ENCODE measurements at places on chromosomes 3 and 15.

GRCh38 chr3:93992207-93992606 is 12.3 kb downstream of the ARL13B start:
- DNase-seq = no peak

- no peak for DNase-seq
Measured at GRCh38 chr3:185914911-185915629, 22.7 kb downstream of the TRA2B start.

DNA sequence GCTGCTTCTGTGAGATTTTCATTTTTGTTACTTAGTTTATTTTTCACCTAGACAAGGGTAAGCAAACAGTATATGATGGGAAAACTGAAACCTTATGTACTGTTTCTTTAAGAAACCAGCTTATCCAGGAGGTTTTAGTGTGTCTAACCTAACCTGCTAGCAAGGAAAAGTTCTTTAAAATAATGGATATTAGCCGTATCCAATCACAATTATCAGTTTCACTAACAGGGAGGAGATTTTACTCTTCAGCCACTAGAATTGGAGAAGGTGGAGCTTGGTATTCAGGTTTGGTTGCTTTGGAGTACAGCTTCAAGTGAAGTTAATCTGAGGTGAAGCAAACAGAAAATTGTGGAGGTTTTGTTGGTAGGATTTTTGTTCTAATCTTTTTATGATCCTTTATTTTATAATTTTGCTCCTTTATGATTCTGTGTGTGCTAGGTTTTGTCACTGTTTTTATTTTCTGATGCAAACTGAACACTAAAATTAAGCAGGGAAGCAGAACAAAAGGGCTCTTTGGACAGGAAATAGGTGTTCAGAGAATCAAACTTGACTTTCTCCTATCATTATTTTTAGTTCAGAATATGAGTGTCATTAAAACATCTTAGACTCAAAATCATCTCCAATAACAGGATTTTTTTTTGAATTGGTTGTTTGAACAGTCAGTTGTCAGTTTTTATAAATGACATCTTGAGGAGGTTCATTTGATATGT is 13.0 kb downstream of the ZFAND6 start:
- no peak for DNase-seq

- no peak for DNase-seq
Measured at GRCh38 chr3:149306751-149307434, 26.5 kb downstream of the TM4SF18 start.

- no peak for DNase-seq
Measured at GRCh38 chr15:69303337-69304181, 4.8 kb downstream of the PAQR5 start.

DNA sequence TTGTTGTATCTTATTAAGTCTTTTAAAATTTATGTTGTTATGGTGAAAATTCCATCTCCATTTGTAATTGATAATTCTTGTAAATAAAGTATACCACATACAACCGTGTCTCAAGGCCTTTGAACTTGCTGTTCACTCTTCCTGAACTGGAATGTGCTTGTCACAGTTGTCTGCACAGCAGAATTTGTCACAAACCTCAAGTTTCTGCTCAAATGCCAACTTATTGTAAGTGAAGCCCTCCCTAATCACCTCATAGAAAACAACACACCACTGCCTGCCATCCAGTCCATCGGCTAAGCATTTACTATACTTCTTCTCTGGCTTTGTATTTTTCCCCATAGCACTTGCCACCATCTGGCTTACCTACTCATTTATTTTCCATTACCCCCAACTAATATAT is 192.3 kb downstream of the THRB start:
- no peak for DNase-seq

- no peak for DNase-seq
Measured at GRCh38 chr3:143974271-143975238, 2.9 kb downstream of the DIPK2A start.

GRCh38 chr3:127680798-127681221 is 8.1 kb downstream of the ABTB1 start:
- DNase-seq = no peak

- DNase-seq = no peak
Measured at GRCh38 chr3:186997473-186997939, 67.2 kb downstream of the ST6GAL1 start.

DNA sequence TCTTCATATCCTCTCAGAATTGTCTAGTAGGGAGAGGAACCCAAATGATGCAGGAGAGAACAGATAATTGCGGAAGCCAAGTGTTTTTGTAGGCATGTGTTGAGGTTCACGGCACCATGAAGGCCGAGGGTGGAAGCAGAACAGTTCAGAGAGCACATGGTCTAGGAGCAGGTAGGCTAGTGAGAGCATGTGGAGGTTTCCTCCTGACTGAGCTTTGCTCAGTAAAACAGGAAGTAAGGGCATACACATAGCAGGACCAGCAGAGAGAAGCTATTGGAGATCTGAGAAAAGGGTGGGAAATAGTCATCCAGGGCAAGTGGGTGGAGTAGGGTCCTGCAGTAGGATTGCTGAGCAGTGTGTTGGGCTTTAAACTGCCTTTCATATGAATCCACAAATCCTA is 491.1 kb downstream of the FHIT start:
- DNase-seq = no peak

DNA sequence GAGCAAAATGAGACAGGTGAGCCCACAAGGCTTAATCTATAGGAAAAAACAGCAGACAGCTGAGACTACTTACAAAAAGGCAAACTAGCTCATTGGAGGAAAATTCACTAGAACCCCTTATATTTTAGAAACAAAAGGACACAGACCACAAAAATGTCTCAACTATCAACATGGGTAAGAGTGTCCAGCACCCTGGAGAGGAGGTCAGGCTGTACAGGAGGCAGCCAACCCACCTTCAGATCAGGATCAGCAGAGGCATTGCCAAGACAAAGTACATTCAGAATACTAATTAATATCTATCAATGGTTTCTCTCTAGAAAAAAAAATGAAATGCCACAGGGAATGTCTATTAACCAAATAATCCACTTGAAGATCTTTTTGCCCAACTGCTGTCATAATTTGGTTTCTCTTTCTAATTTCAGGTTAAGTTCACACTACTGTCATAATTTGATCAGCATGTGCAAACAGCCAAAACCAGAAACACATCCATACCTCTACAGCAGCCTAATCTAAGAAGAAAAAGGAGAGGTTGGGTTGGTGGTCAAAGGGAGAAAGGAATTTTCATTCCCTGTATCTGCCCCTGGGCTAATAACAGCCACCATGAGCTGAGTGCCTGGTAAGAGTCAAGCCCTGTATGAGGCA is 26.0 kb upstream of the THBS1 start:
- DNase-seq = no peak

DNA sequence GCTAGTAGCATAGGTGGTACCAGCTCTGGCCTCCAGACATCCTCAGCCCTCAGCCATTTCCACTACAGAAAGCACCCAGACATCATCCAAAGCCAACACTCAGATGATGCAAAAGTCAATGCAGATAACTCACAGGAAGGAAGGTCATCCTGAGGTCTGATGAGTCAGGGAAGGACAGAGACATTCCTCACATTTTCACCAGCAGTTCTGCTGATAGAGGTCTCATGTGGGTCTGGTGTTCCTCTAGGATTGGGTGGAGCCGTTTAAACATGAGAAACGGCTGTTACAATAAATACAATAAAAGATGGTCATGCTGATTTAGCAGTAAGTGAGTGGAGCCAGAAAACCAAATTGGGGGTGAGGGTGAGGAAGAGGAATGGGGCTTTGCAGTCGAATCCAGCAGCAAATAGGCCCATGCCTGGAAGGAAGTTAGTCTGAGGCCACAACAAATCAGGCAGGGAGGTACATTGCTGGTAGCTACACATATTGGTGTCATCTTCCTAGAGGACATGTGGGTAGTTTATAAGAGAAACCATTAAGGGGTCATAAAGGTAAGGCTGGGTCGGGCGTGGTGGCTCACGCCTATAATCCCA is 33.3 kb upstream of the FLNB start:
- DNase-seq = no peak
